Mucosa of descending colon (tissue), 3 donors: ENCODE measurements at places on chromosomes 6 and 20.

GRCh38 chr6:170279977-170280688 lies 10.7 kb downstream of the DLL1 start:
- DNase-seq: peak; percentile 84

GRCh38 chr6:7730001-7730783 lies 4.3 kb downstream of the BMP6 start:
- DNase-seq: no peak

- DNase-seq: peak; percentile 83
Observed at GRCh38 chr6:106731144-106731842, 101.9 kb downstream of the QRSL1 start.

GRCh38 chr6:125974214-125974866 lies 12.0 kb upstream of the TRMT11 start:
- no peak for DNase-seq

DNA sequence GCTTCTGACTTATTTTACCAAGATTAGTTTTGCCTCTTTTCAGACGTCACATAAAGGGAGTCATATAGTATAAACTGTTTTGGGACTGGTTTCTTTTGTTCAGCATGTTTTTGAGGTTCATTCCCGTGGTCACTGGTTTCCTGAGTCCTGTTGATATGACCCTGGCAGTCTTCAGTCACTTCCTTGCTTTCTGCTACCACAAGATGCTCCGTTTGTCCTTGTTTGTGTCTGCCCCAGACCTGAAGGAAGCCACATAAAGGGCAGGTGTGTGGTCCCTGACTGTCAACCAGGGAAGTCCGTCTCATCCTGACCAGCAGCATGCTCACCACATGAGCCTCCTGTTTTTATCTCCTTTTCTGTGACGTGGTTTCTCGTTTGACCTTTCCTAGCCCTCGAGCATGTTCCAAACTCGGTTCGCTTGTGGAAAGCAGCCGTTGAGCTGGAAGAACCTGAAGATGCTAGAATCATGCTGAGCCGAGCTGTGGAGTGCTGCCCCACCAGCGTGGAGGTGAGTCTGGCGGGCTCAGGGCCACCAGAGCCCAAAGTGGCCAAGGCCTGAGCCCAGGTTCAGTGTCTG lies 26.1 kb upstream of the C20orf204 start:
- no peak for DNase-seq

DNA sequence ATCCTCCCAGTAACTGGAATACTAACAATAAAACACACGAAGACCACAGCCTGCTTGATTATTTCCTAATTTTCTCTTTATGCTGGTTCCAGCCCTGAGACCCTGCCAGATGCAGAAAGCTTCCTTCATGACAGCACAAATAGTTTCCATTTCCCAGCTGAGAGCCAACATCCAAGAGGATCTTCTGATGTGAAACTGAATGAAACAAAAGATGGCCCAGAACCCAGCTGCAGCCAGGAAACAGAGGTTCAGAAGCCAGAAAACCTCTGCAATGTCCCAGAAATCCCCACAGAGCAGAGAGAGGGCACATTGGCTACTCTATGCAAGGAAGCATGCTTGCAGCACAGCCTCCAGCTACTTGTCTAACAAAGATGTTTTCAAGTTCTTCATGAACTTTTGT lies 61.8 kb upstream of the PLEKHG1 start:
- no peak for DNase-seq

- DNase-seq: no peak
Observed at GRCh38 chr6:162315291-162315690, 412.3 kb downstream of the PRKN start.

DNA sequence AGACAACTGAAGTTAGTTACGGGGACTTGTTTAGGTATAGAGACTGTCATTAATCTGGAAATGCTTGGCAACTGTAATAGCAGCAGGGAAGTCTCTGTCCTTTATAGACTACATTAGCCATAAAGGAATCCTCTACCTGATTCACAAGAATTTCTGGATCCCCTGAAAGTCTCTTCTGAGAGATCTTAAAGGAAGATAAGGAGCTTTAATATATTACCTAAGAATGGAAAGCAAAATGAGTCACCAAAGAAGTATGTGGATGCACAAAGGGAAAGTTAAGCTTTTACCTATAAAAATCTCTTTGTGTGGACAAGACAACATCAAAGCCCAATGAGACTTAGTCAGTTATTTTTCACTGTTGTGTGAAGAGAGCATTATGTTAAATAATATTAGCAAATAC lies 92.2 kb upstream of the RSPO3 start:
- DNase-seq: no peak

DNA sequence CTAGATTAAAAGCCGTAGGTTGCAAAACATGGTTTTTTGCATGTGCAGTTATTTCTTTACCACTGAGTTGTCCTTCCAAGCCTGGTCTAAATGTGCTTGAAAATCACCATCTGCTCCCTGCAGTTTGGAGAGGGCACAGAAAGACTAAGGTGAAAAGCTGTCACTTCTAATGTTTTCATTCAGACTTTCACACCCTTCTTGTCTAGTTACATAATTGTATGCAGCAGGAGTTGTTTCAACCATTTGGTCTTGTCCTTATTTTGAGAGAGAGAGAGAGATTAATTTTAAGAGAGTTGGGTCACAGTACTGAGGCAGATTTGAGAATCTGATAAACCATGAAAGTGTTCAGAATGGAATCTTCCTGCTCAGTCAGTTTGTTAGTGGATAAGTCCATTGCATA lies 82.5 kb downstream of the ARID1B start:
- no peak for DNase-seq

GRCh38 chr6:119426619-119427018 lies 77.1 kb upstream of the MAN1A1 start:
- DNase-seq: no peak

DNA sequence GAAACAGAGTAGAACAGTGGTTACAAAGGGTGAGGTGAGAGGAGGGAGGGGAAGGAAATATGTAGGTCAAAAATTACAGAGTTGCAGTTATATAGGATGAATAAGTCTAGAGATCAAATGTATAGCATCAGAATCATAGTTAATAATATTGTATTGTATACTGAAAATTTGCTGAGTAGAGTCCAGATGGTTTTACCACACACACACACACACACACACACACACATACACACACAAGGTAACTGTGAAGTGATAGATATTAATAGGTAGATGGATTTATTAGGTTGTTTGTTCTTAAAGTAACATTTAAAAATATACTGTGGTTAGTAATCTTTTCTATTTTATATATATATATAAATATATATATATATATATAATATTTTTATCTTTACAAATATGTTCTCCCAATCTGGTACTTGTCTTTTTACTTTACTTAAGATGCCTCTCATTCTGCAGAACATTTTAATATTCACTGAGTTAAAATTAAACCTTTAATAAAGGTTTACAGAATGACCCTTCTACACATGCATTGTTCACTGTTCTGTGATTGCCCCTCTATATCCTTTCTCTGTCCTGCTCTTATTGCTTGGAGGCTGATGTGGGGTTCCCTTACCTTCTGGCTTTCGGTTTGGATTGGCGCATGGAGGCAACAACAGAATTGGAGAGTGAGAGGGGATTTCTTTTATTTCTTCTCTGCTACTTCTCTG lies 408 bp downstream of the PTCHD4 start:
- DNase-seq: no peak

DNA sequence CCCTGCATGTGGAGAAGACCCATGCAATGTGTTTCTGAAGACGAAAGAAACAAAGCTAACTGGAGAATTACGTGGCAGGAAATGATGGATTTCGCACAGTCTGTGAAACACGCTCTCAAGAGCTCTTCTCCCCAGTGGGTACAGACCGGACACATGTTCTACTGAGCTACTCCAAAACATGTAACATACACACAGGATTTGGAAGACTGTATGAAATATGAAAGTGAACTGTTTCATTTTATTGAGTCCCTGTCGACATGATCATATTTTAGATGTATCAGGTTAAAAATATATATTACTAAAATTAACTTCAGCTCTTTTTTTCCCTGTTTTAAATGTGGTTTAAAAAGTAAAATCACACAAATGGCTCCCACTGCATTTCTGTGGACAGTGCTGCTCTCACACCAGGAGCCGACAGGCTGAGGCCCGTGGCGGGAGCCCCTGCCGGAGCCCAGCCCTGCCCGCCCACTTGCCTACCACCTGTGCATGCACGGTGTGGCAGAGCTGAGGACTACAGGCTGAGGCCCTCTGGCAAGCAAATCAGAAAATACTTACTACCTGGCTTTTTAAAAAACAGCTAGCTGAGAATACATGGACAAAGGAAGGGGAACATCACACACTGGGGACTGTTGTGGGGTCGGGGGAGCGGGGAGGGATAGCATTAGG lies 58.9 kb upstream of the NXT1 start:
- DNase-seq: no peak

DNA sequence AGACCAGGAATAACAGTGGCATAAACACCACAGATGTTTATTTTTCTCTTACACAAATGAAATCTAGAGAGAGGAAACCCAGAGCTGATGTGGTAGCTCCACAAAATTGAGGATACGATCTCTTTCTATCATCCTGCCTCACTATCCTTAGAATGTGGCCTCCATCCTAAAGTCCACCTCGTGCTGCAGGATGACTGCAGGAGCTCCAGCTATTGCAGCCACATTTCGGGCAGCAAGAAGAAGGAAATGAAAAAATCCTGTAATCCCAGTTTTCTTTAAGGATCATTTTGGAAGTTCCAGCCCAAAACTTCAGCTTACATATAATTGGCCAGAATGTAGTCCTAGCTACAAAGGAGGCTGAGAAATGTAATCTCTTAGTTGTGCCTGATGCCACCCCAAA lies 41.2 kb upstream of the ARFGEF2 start:
- DNase-seq: no peak

GRCh38 chr20:34834459-34834893 lies 9.0 kb upstream of the NCOA6 start:
- no peak for DNase-seq

DNA sequence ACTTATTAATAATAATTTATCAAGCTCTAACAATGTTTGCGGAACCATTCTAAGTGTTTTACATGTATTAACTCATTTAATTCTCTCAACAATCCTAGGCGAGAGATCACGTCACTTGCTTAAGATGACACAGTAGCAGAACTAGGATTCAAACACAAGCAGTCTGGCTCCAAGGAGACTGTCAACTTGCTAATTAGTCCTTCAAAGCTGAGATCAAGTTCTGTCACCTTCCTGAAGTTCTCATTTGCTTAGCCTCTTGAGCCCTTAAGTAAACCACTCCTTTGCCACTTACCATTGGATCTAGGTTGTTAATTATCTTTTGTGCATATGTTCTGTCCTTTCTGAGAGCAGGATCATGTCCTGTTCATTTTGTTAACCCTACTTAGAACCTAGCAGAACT lies 14.1 kb downstream of the FKBP5 start:
- no peak for DNase-seq

DNA sequence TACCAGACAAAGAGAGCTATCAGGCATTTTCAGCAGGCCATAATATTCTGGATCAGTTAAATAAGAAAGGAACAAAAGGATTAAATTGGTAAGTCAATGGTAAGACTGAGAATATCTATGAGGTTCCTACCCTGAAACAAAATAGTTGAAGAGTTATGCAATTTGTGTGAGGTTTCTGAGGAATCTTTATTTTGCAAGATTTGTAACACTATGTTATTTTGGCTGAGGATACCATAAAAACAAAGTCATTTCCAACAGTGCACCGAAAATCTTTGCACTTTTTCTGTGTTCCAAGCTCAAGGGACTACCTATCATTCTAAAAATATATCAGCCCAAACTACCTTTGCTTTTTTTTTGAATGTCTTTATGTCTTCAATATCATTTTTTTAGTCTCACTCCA lies 383.3 kb upstream of the CITED2 start:
- DNase-seq: no peak

GRCh38 chr6:136920216-136920615 lies 1.9 kb upstream of the SLC35D3 start:
- no peak for DNase-seq

DNA sequence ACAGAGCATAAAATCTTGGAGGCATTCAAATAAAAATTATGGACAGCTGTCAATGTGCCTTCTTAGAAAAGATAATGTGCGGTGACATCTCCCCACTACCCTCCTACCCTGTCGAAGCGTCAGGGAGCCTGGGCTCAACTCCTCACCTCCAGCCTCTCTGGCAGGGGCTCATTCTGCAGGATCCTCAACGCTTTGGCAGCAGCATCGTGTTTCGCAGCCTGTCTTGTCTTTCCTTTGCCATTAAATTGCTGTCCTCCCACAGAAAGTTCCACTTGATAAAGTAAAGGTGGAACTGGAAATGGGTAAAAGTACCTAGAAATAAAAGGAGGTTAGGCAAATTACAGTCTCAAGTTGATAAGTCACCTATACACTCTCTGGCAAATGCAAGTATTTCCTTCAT lies 36.7 kb downstream of the STAU1 start:
- no peak for DNase-seq

DNA sequence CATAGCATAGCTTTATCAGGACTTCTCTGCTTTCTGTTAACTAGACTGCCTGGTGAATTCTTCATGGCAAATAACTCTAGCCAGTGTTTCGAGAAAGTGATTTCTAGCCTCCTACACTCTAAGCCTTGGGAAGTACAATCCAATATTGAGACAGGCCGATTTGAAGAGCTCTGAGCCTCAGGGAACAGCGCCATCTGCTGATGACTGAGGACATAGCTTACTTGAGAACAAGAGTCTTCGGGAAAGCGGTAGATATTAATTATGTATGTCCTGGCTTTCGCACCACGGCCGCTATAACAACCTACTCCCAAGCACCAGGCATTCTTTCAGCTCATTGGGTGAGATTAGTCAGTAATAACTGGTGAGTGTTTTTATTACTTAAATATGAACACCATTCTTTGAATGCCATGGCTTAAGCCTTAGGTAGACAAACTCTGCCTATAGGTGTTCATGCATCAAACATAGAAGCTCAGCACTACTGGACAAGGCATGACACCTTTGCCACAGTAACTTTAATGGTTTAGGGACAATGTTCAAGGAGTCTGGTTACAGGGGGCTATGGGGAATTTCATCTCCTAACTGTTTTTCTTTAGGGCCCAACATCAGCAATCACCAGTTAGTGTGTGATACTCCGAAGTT lies 518.6 kb downstream of the BMP2 start:
- peak; percentile 48 for DNase-seq

GRCh38 chr6:154337406-154338005 lies 19.1 kb downstream of the IPCEF1 start:
- DNase-seq: no peak

GRCh38 chr6:53244399-53244931 lies 95.8 kb upstream of the GCM1 start:
- no peak for DNase-seq

DNA sequence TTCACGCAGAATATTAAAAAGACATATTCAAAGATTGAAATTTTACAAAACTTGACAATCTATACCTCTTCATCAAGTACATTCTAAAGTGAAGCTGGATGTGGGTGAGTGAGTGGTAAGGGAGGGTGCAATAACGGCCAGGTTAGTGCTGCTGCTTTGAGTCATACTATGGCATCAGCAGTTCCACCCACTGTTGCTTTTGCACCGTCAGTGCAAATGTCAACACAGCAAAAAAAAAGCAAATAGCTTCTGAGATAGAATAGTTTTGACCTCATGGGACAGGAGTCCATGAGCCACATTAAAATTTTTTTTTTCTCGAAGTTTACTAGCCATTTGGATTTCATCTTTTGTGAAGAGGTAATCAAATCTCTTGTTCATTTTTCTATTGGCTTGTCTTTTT lies 31.8 kb downstream of the PSMF1 start:
- no peak for DNase-seq

- DNase-seq: no peak
Observed at GRCh38 chr6:19083801-19084200, 696.7 kb downstream of the RNF144B start.

- no peak for DNase-seq
Observed at GRCh38 chr20:8757146-8757545, 311.7 kb upstream of the PLCB4 start.
